ENCODE measurements at places on chromosomes 5 and 9. TPM values are rescaled to one million over a fixed set of nuclear protein-coding genes. Genes with fewer than 3 reads are reported as not detected.

ENHO gene
- total RNA-seq = 1.4 TPM

CPLANE1 gene
- total RNA-seq = 28.1 TPM

ADAM19 gene
- 1.00 TPM for total RNA-seq

PPP2CA gene
- 78.1 TPM for total RNA-seq

SPACA9 gene
- 1.00 TPM for total RNA-seq

PRUNE2 gene
- total RNA-seq = 193 TPM

NAA35 gene
- 17.9 TPM for total RNA-seq

IFNK gene
- total RNA-seq = not detected

CNTFR gene
- not detected for total RNA-seq

PKD2L2 gene
- not detected for total RNA-seq

SEMA4D gene
- total RNA-seq = not detected

SH3GL2 gene
- 0.36 TPM for total RNA-seq

ZNF483 gene
- 2.2 TPM for total RNA-seq

PCDHB12 gene
- not detected for total RNA-seq

CTNNAL1 gene
- 58.5 TPM for total RNA-seq

Measured in melanocyte of skin (primary cell).